ENCODE measurements at places on chromosomes 4 and X.
A peak's percentile ranks its signal among the peaks of the same experiment; 100 is the strongest.

DNA sequence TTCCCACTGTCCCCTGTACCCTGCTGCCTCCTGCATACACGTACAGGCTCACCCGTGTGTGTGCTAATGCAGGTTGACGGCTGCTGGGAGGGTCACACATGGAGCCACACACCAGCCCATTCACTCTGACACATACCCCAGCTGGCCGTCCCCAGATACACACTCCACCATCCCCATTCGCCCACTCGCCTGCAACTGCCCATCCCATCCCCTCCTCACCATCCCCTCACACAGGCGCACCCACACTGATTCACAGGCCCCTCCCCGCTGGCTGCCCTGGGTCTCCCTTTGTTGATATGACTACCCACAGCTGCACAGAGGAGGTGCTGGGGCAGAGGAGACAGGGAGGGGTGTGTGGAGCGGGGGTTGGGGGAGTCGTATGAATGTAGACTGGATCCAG is 25.7 kb downstream of the PJA1 start:
- DNase-seq, result no peak

- no peak for DNase-seq
Observed at GRCh38 chr4:26207631-26208030, 113.2 kb upstream of the RBPJ start.

DNA sequence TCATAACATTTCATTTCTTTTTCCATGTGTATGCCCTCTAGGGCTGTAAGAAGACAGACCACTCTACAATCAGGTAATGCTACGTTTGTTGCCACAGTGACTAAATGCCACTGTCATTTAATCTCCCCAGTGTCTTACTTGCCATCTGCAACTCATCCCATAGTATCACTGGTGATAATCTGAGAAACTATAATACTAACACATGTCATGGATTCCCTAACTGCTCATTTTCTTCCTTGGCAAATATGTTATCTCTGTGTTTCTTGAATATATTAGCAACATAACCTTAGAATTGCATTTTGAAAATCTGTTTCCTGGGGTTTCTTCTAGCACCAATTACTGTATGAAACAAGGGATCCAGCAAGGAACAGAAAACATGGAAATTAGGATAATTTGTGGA is 6.1 kb downstream of the F8A1 start:
- no peak for DNase-seq

DNA sequence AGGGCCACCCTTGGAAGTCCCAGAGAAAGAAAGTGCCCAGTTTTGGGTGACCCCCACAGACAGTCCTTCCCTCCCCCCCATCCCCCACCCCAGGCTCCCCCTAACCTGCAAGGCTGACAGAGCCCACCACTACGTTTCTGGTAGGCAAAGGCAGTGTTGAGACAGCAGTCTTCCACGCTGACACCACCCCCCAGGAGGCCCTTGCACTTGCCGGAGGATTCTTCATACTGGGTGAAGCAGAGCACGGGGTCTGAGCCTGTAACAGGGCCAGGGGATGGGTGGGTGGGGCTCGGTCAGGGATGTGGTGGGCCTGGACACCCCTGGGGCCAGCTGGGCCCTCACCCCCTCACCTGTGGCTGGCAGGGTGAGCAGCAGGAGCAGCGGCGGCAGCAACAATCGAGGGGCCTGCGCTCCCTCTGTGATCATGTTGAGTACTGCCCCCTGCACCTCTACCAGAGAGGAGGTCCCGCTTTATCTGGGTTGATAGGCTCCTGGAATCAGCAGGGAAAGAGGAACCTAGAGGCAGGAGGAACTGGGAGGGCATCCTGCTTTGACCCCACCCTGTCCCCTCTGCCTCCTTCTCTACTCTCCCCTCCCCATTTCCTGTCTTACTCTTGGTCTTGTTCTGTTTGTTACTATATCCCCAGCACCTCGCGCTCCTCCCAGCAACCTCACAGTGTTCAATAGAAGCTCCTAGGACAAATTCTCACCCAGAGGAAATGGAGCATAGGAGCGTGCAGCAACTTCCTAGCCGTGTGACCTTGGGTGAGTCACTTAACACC is at the start of gene CFP:
TSS of gene CFP (minus strand) at position 512 of the 782 bp plus-strand sequence. CDS start at position 426, 86 bp downstream.
- DNase-seq, result no peak

DNA sequence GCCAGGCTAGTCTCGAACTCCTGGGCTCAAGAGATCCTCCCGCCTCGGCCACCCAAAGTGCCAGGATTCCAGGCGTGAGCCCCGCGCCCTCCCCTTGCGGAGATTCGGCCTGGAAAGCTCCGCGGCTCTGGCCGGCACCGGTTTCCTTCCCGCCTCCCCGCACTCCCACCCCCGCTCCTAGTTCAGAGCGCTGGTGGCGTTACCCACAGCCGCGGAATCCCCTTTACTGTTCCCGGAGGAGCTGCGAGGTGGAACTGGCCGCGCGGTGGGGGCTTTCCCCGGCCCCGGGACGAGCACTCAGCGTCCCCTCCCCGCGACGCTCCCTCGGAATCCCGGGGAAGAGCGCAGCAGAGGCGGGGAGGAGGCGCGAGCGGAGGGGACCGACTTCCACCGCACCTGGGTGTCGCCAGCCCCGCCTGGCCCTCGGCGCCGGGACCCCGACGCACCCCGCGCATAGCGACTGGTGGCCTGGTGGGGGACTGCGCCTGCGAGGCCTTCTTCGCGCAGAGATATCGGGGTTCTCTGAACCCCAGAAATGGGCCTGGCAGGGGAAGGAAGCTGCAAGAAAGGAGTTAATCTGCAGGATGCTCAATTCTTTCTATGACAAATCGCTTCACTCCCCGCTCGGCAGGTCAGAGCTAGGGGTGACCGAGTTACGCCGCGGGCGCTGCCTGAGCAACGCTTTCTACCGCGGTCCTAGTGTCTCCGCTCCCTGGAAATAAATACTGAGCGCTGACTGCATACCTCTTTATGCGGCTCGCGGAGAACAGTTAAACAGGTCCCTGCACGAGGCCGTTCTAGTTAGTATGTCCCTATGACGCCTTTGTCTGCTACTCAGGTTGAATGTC is 14.6 kb upstream of the SLC25A4 start:
- peak; percentile 32 for DNase-seq

GRCh38 chr4:15144967-15145295 is 142.7 kb downstream of the CPEB2 start:
- no peak for DNase-seq

DNA sequence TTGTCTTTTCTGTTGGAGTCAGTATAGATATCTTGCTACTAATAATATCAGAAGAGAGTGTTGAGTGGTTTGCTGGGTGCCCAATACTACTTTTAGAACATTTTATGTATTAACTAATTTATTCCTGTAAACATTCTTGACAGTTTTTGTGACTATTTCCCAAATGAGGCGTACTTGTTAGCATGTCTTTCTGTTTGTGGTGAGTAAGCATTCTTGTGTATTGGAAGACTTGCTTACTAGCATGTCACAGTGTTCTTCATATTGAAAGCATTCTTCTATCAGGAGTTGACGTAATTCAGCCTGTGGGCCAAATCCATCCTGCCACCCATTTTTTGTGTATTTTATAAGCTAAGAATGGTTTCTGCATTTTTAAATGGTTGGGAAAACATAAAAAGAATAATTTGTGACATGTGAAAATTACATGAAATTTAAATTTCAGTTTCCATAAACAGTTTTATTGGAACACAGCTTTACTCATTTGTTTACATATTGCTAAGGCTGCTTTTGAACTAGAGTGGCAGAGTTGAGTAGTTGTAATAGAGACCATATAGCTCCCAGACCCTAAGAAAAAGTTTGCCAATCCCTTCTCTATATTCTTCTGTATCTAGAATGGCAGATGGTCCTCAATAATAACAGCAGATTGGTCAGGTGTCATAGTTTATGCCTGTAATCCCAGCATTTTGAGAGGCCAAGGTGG is 20.4 kb downstream of the REPS2 start:
- DNase-seq, result no peak

DNA sequence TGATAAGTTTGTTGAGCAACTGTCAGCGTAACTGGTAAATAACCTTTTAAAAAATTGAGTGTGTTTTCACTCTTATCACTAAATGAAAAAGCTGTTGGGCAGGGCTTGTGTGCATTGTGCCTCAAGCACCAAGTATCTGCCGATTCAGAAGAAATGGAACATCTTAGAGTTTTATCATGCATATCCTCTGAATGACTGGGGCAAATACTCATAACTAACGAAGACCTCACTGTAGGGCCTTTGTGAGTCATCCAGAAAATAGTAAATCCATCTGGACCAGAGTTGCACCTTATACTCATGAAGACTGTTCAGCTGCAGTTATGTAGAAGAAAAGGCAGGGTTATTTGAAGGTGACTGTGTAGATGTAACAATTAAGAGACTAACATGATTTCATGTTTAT is 222.1 kb downstream of the CAMK2D start:
- no peak for DNase-seq

- DNase-seq, result no peak
Observed at GRCh38 chr4:23819041-23819511, 70.8 kb downstream of the PPARGC1A start.

GRCh38 chrX:151694661-151695582 is at the start of gene PRRG3:
PRRG3 (plus strand) TSS chrX:151695458; CDS start chrX:151698815, 3,357 bp downstream.
- DNase-seq, result no peak

- DNase-seq, result no peak
Observed at GRCh38 chrX:25175743-25176142, 160.0 kb upstream of the ARX start.

GRCh38 chr4:99759988-99760387 is 56.6 kb upstream of the DAPP1 start:
- no peak for DNase-seq

GRCh38 chrX:102745857-102746584 is 25.5 kb downstream of the GPRASP3 start:
- no peak for DNase-seq

DNA sequence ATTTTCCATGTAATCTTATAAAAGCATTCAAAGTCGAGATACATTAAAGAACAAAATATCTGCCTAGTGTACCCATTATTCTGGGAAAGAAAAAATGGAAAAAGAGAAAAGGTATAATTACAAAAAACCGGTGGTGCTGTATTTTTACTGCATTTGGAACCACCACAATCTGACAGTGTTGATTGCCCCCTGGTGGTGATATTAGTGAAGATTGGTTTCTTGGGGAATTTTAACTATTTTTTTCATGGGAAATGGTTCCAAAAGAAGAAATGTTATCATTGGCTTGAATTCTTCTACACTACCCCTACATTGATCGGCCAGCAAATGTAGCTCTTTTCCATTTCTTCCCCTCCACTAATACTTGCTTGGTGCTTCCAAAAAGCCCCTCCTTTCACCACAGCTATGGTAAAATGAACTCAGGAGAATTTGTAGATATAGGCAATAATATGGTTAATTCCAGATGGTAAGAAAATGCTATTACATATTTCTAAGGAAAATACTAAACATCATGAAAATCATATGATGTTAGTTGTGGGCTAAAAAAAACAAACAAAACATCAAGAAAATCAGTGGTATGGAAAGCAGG is 50.0 kb downstream of the COX18 start:
- no peak for DNase-seq

GRCh38 chrX:16658284-16658683 is 8.3 kb downstream of the S100G start:
- no peak for DNase-seq

DNA sequence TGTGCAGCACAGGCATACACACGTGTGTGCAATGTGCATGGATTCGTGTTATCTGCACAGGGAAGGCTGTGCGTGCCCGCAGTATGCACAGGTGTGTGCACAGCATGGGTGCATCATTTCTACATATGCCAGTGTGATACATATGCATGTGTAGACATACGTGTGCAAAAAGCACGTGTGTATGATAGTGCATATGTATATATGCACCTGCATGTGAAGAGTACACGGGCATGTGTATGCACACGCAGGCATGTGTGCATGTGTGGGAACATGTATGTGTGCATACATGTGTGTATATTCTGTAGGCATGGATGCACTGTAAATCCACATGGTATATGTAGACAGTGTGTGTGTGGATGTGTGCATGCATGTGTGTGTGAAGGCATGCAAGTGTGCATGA is 3.9 kb upstream of the ADRA2C start:
- DNase-seq, result no peak

GRCh38 chr4:70177090-70177489 is 18.4 kb upstream of the ODAM start:
- no peak for DNase-seq

DNA sequence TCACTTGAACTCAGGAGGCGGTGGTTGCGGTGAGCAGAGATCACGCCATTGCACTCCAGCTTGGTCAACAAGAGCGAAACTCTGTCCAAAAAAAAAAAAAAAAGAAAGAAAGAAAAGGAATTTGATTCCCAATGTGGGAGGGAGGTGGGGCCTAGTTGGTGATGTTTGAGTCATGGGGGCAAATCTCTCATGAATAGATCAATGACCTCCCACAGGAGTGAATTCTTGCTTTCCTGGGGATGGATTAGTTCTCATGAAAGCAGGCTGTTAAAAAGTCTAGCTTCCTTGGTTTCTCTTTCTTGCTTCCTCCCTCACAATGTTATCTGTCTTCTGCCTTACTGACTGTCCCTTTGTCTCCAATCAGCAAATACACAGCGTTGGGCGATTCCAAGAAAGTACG is 419.5 kb upstream of the RPS6KA3 start:
- no peak for DNase-seq

- DNase-seq, result no peak
Observed at GRCh38 chr4:60923075-60923474, 277.1 kb upstream of the ADGRL3 start.
